ENCODE measurements at places on chromosomes 3 and 15.

DNA sequence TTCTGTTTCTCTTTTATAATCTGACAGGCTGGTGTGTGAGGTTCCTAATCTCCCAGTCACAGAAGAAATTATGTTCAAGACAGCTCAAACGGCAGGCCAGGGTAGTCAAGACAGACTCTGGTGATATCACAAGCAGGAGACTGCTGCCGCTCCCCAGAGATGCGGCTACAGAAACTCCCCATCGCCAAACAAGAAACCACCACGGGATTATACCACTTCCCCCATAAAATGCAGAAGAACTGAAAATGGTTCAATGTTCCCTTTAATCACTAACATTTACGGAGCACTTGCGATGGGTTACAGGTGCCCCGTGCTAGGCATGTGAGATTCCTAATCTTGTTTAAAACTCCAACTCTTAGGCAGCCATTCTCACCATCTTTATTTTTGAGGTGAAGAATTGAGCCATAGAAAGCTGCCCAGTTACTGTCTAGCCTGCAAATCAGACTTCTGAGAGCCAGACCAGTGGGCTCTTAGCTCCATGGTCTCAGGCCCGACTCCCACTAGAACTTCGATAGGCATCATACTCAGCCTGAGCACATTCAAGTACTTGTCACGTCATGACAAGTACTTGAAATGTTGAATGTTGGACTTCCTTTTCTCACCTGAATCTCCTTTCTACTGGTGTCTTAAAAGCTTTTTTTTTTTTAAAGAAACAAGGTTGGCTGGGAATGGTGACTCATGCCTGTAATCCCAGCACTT, 58.4 kb downstream of the TBC1D2B start:
- no peak for DNase-seq

- DNase-seq, result no peak
Observed at GRCh38 chr3:129705274-129705673, 98.8 kb upstream of the PLXND1 start.

- no peak for DNase-seq
Observed at GRCh38 chr3:105806359-105806758, 62.5 kb downstream of the CBLB start.

- peak; percentile 76 for DNase-seq
Observed at GRCh38 chr15:57146506-57147201, 228.2 kb downstream of the TCF12 start.
